ENCODE measurements at places on chromosomes 5 and 9.

DNA sequence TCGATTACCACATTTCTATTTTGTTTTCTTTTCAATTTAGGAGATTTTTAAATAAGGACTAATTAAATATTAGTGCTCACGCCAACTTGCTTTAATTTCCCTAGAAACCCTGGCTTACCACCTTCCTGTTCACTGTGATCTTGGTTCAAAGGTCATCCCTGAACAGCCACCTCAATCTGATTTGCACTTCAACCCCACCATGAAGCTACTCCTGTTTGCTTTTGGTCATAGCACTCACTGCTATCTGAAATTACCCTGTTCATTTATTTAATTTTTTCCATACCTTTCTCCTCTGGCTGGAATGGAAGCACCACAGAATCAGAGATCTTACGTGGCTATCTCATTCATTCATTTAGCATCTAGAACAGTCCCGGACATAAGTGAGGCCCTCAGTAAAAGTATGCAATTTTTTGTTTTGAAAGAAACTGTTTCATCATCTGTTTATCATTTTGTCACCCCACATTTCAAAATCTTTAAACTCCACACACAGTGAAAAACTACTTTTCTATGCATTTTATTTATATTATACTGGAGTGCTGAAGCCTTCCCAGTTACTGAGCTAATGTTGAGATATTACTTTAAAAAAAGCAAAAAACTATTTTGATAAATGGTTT, 17.2 kb upstream of the ADAMTSL1 start:
- no peak for DNase-seq

- DNase-seq: no peak
Measured at GRCh38 chr5:40258222-40258621, 421.5 kb upstream of the PTGER4 start.

DNA sequence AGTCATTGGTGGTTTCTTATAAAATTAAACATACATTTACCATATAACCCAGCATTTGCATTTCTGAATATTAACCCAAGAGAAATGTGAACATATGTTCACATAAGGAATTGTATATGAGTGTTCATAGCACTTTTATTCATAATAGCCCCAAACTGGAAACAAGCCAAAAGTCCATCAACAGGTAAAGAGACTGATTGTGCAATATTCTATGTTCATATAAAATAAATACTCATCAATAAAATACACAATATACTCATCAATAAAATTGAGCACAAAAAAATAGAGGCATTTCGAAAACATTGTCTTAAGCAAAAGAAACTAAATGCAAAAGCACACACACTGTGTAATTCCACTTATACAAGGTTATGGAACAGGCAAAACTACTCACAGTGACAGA, 3.7 kb downstream of the SMIM23 start:
- no peak for DNase-seq

DNA sequence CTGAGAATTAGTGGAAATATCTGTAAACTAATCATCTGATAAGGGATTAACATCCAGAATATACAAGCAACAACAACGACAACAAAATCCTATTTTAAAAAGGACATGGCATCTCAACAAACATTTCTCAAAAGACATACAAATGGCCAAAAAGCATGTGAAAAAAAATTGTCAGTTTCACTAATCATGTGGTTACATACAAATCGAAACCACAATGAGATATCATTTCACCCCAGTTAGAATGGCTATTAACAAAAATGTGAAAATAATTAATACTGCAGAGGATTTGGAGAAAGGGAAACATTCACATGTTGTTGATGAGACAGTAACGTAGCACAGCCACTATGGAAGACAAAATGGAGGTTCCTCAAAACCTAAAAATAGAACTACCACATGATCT, 69.5 kb downstream of the ERP44 start:
- DNase-seq: no peak

GRCh38 chr5:53090229-53090628, 19.3 kb downstream of the MOCS2 start:
- DNase-seq: no peak

DNA sequence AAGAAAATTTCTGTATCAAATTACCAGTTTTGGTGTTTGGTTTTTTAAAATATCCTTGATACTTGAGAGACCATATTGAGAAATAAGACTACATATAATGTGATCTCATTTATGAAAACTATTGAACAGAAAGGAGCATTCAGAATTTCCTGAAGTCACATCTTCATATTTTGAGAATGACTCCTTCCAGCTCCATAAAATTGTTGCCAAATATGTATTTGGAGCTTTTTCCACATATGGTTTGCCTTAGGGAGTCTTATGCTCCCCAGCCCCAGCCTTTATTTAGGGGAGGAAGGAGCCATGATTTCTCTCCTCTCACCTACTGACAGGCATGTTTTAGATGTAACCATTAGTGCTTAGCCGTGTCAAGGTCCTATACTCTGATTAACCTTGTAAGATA, 51.1 kb downstream of the GCNT1 start:
- no peak for DNase-seq

Measured in activated naive CD4-positive, alpha-beta T cell (primary cell).